H9 (cell line): ENCODE measurements at places on chromosomes 16 and 17.

GRCh38 chr16:79436885-79437284, 163.7 kb downstream of the MAF start:
- DNase-seq = no peak

GRCh38 chr16:60727851-60728250, 1308.4 kb downstream of the CDH8 start:
- DNase-seq = no peak

DNA sequence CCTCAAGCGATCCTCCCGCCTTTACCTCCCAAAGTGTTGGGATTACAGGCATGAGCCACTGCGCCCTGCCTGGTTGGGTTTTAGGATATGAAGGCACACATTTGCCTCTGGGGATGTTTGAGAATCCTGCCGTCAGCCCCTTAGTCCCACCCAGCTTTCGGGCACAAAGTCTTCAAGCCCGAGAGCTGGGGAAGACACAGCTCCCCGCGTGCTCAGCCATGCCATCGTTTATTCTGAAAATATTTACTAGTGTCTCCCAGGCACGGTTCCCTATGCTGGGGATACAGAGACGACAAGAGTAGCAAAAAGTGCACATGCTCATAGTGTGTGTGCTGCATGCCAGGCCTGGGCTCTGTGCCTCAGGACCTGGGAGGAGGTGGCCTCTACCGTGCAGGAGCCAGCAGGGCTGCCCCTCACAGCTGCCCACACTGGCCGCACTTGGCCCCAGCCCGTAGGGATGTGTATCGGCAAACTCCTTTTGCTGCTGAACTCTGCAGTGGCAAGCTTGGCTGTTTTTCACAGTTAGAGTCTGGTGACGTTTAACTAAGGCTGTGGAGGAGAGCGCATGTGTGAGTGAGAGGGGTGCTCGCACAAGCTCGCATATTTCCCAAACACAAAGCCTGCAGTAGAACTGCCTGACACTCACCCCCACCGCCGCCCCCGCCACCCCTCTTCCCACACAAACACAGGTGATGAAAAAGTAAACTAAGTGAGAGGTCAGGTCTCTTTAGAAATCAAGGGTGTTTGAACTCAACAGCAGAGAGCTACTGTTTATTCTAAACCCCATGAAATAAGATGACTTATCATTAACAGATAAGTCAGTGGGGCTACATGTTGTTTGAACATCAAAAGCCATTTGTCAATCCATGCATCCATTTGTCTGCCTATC, 266.4 kb downstream of the MRTFB start:
- DNase-seq = no peak

DNA sequence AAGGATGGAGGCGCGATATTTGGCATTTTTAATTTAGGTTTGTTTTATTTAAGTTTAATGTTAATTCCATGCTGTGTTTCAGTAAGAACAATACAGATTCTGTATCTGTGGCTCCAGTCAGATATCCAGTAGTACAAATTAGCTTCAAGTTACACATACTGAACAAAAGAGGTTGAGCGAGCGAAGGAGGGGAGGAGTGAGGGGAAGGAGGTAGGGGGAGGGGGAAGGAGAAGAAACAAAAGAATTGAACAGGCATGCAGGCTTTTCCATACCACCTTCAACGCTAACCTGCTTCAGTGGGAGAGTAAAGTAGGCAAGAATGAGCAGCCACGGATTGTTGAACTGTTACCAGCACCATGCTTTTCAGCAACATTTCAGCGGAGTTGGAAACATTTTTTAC, 55.5 kb downstream of the YWHAE start:
- no peak for DNase-seq

DNA sequence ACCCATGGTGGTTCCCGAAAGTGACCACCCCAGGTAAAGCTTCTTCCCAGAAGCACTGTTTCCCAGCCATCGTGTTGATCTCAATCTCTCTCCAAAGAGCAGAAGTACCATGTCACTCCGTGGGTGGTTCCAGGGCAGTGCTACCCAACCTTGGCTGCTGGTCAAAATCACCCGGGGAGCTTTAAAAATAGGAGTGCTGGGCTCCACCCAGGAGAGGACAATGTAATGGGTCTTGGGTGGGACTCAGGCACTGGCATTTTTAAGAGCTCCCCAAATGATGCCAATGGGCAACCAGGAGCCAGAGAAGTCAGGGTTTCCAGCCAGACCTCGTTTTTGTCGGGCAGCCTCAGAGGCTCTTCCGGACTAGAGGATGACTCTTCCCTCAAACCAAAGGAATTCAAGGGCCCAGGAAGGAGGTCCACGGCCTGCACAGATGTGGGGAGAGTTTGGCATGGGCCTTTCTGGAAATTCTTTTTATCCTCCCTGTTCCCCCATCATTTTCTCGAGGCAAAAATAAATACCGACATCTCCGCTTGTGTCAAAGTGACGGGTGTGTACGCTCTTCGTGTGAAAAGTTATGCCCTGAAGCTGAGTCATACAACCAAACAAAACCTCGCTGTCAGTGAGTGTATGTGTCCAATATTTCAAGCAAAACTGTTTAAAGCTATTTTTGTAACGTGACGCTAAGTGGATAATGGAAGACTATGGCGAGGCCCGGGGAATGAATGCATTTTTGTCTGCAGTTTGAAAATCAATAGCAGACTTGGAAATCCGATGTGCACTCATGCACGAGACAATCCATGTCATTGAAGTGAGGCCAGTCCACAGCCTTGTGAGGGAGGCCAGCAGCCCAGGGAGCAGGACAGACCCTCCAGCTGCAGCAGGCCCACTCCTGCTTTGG, 364.1 kb downstream of the FOXL1 start:
- no peak for DNase-seq

GRCh38 chr17:75848523-75849278, 4.5 kb upstream of the UNC13D start:
- DNase-seq = peak; percentile 90
